Progenitor cell of endocrine pancreas (in vitro differentiated cells): ENCODE measurements at places on chromosomes 3 and 15. TPM values are rescaled to one million over a fixed set of nuclear protein-coding genes. Genes with fewer than 3 reads are reported as not detected.
A peak's percentile ranks its signal among the peaks of the same experiment; 100 is the strongest.

Gene C3orf22
- 0.26 and 0.44 TPM in 2 replicates for total RNA-seq

Gene SCN10A
- total RNA-seq, result not detected in 2 replicates

Gene FRMD5
- total RNA-seq, result 7.8 and 9.5 TPM in 2 replicates

Gene ADAMTS7
- 119 and 127 TPM in 2 replicates for total RNA-seq

Gene GOLGA6L7
- total RNA-seq, result not detected in 2 replicates

Gene NMB
- total RNA-seq, result 4.9 and 6.1 TPM in 2 replicates

Gene SAMMSON
- total RNA-seq, result 0.17 TPM in 1 of 2 replicates, not detected in the other

Gene DPH6
- 11.4 and 23.0 TPM in 2 replicates for total RNA-seq

GRCh38 chr15:90203473-90203872, 2.3 kb downstream of the SEMA4B start:
- no peak for DNase-seq

GRCh38 chr15:47507221-47507985, 209.9 kb upstream of the SEMA6D start:
- no peak for DNase-seq

GRCh38 chr3:160686955-160687535, 10.1 kb downstream of the ARL14 start:
- DNase-seq, result no peak

DNA sequence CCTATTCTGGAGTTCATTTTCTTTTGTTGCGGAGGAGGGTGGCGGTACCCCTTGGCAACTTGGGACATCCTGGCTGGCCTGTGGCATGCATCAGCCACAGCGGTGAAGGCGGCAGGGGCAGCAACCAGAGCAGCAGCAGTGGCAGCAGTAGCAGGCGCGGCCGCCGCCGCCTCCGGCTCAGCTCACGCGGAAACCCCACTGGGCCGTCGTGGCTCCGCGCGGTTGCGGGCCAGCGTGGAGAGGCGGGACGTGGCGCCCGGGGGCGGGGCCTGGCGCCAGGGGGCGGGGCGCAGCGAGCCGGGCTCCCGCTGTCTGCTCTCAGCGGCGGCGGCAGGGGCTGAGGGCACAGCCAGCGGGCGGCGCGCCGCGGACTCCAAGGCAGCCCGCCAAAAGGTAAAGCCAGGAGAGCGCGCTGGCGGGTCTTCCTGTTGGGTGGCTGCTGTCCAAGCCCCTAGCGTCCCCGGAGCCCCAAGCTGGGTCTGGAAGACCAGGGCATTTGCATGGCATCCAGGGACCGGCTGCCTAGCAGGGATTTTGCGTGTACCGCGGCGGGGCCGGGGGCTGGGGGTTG, 334.4 kb upstream of the THRB start:
- peak; percentile 53 for DNase-seq

DNA sequence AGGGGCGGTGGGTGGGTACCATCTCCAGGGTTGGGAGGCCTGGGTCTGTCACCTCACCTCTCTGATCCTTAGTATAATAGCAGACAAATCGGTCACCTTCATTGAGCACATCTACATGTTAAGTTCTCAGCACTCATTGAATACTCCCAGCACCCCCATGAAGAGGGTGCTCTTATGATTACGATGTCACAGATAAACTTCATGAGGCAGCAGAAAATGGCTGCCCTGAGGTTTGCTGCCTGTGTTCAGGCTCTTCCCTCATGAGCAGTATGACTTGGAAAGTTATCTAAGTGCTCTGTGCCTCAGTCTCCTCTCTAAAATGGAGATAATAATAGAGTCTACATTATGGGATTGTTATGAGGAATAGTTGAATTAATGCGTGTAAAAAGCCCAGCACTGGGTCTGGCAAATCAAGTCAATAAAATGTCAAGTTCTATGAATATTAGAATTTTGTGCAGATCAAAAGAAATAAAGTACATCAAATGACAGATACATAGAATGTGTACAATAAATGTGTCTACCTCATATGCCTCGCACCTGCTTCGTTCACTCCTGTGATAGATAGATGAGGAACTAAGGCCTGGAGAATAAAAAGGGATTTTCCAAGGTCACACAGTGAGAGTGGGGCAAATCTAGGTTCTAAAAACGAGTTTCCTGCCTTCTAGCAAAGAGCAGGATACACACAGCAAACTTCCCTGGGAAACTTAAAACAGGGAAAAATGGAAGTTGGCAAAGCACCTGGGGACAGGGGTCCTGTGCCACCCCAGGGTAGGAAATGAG, 142.2 kb upstream of the MRPS22 start:
- no peak for DNase-seq

DNA sequence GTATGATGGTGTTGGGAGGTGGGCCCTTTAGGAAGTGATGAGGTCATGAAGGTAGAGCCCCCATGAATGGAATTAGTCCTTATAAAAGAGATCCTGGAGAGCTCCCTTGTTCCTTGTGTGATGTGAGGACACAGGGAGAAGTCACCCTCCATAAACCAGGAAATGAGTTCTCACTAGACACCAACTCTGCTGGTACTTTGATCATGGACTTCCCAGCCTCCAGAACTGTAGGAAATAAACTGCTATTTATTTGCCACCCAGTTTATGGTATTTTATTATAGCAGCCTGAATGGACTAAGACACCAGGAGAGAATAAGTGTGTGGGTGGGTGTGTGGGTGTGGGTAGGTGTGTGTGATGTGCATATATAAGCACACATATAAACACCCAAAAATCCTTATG, 71.9 kb downstream of the MYH15 start:
- no peak for DNase-seq

DNA sequence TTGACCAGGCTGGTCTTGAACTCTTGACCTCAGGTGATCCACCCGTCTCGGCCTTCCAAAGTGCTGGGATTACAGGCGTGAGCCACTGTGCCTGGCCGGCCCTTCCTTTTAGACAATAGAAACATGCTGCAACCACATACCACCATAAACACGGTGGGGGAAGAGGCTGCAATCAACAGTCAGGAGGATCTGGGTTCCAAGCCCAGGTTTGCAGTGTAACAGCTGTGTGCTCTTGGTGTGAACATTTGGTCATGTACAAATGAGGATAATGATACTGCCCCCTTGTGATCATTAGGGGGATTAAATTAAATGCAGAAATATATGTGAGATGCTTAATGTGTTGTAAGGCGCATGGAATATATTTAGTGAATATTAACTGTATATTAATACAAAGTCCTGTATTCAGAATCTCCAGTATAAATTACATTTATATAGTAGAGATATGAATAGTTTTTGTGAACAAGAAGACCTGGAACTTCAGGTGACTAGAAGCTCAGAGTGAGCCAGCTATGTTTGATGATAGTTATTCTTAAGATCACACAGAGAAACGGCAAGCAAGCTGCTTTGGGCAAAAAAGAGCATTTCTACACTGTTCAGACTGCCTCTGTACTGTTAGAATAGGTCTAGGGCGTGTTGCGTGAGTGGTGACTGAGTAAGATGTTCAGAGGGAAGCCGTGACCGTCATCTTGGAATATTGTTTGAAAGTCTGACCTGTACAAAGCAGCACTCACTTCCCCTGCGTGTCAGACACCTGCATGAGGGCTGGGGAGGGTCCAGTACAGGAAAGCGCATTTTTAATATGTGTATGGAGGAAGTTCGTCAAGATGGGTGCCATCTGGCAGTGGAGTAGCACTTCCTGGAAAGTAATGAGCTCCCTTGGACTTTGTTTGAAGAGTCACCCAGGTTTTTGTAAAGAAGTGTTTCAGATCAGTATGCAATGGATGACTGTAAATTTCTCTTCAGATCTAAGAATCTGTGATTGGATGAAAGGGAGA, 125.8 kb downstream of the PGPEP1L start:
- no peak for DNase-seq

GRCh38 chr15:82272154-82272553, 9.5 kb downstream of the SAXO2 start:
- DNase-seq, result no peak

GRCh38 chr3:166060789-166061479, 223.7 kb upstream of the BCHE start:
- DNase-seq, result no peak

DNA sequence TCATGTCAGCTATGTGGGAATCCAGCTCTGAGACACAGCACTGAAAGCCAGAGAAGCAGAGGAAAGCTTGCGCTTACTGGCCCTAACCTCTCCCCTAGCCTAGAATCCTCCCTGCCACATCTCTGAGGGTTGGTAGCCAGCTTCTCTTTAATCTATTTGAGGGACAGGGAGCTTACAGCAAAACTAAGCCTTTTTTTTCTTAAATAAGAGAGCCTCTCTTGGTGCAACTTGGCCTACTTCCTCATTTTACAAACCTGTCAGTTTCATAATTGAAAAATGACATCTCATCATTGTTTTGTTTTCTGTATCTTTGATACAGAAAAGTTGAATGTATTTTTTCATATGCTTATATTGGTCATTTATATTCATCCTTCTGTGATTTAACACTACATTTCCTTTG, 193.9 kb downstream of the ZNF621 start:
- DNase-seq, result no peak

- no peak for DNase-seq
Observed at GRCh38 chr15:69304182-69304545, 5.5 kb downstream of the PAQR5 start.

DNA sequence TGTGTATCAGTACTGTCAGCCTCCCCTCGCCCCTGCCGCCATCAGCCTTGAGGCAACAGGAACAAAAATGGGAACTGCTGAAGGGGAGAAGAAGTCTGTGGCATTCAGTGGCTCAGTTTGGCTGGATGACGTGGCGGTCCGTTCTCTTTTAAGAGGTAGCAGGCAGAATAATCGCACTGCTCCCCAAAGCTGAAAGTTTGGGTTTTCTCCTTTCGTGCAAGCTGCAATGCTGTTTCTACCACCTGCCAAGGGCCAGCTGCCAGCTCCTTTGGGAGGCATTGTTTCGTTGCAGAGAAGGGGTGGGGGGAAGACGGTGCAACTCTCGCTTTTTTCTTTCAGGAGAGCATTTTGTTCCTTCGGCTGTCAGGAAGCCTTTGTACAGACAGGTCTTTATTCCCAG, 369.6 kb upstream of the RORA start:
- no peak for DNase-seq

- no peak for DNase-seq
Observed at GRCh38 chr3:186359078-186359477, 3.0 kb downstream of the DGKG start.

DNA sequence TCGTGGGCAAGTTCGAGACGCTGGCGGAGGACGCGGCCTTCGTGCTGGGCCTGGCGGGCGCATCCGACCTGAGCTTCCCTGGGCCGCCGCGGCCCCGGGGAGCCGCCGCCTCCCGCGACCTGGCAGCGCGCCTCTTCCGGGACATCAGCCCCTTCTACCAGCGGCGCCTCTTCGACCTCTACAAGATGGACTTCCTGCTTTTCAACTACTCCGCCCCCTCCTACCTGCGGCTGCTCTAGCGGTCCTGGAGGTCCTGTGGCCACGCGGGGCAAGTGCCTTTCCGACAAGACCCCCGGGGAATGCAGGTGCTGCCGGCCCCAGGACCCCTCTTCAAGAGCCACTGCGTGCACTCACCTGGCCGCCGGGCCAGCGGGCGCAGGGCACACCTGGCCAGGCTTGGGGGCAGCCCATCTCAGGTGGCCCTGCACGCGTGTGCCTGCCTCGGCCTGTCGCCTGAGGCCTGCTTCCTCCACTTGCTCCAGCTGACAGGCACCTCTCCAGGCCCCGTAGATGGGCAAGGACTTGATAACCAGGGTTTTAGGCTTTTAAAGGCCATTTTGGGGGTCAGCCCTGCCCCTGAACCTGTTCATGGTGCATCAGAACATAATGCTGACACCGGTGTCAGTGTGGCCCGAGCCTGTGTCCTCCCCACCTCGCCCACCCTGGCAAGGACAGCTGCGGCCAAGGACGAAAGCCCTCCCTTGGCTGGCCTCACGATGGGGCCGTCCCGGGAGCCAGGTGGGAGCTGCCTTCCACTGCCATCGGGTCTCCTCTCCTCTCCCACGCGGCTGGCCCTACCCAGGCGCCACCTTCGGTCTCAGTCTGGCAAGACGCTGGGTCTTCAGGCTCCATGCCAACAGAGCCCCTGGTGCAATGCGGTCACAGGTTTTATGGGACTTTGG, 16.1 kb downstream of the C3orf22 start:
- DNase-seq, result peak; percentile 8

DNA sequence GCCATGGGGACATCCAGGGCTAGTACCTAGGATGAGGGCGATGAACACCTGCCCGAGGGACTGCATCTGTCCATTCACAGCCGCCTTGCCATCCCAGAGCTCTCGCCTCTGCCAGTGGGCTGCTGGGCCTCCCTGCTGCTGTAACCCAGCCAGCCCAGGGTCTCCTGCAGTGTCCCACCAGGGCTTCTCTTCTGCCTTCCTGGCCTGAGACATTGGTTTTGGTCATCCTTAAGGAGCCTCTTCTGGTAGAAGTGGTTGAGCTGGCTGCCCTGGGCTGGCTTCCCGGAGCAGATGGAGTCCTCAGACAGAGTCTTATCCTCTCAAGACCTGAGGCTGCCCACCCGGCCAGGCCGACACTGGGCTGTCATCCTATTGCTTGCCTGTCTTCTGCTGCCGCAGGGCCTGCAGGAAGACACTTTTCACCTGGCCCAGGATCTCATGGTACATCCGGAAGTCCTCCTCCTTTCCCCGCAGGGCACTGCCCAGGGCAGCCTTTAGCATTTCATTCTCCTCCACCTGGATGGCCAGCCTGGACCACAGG, 6.1 kb upstream of the HHATL start:
- DNase-seq, result no peak

GRCh38 chr3:185912512-185912911, 25.3 kb downstream of the TRA2B start:
- no peak for DNase-seq

DNA sequence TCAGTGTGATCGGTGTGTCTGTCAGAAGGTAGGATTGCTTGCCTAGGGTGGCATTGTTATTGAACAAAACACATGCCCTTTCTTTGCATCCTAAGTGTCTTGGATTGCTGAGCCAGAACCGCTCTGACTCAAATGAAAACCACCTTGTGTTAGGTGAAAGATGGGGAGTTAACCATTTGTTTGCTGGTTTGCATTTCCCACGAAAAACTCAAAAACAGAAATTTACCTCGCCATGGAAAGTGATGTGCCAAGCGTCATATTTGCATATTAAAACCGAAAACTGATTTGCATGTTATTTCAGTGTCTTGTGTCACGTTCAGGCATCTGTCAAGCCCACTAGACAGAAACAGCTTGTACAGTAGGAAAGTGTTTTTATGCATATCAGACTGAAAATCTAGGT, 474.6 kb upstream of the TPRG1 start:
- no peak for DNase-seq

GRCh38 chr15:66588537-66588936, 22.7 kb upstream of the LCTL start:
- no peak for DNase-seq

DNA sequence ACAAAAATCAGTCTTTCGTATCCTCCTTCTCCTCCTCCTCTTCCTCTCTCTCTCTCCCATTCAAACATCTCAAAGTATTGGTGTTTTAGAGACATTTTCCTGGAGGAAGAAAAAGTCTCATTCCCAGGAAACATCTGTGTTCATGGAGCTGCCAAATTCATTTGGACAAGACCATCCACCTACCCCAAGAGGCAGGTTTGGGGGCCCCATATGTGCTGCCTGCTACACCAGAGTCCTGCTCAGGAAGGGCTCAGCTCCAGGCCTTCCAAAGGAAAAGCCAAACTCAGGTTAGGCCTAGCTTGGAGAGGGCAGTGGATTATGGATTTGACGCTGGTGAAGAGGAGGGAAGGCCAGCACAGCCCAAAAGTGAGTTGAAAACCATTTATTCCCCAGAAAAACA, 131.2 kb downstream of the SRGAP3 start:
- no peak for DNase-seq

GRCh38 chr15:53548236-53548635, 211.2 kb downstream of the WDR72 start:
- DNase-seq, result no peak

GRCh38 chr15:90680371-90680935, 36.7 kb upstream of the BLM start:
- no peak for DNase-seq
